Activated naive CD4-positive, alpha-beta T cell (primary cell): ENCODE measurements at places on chromosomes 12 and 14.

DNA sequence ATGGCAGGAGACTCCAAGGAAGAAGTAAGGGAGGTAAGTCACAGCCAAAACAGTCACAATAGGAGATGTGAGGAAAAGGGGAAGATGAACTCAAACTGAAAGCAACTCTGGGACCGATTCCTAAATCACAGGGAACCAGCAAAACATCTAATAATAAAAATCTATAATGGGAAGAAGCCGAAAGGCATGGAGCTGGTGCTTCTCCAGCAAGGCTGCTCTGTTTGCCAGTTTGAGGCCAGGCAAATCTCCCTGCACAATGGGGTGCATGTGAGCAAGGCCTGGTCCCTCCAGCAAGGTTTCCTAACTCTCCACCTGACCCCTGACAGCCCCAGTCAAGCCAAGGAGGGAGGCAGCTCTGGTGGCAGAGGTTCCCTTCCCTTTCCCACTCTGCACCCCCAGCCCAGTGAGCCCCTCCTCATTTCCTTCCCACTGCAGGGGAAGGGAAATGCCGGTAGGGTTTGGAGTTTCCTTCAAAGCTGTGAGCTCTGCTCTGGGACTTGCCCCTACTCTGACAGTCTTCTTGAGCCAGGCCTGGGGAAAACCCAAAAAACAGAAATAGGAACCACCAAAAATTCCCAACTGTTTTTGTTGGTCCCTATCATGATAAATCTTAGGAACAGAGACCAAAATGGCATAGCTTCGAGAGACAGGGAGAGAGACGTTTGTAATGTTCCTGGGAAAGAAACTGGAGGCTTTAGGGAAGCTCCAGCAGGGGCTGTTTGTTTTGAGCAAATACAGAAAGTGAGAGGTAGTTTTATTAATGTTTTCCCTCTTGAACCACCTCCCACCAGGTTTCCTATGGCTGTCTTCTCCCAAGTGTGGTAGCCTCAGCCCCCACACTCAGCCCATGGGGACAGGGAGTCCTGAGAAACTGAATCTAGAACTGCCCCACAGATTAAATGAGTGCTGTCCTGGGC lies 34.6 kb downstream of the FMNL3 start:
- no peak for DNase-seq

GRCh38 chr12:14982562-14982961 lies 9.7 kb downstream of the PDE6H start:
- DNase-seq: no peak

GRCh38 chr14:30869551-30870155 lies 4.7 kb upstream of the COCH start:
- DNase-seq: no peak

- DNase-seq: no peak
These were observed 49.0 kb upstream of the TMEM263 start for GRCh38 chr12:106906715-106907114.

- DNase-seq: no peak
These were observed 277.4 kb upstream of the SOX5 start for GRCh38 chr12:24226745-24227350.
